ENCODE measurements at places on chromosomes 7 and 10.

- no peak for DNase-seq
Observed at GRCh38 chr10:18610517-18610916, 40.9 kb downstream of the NSUN6 start.

DNA sequence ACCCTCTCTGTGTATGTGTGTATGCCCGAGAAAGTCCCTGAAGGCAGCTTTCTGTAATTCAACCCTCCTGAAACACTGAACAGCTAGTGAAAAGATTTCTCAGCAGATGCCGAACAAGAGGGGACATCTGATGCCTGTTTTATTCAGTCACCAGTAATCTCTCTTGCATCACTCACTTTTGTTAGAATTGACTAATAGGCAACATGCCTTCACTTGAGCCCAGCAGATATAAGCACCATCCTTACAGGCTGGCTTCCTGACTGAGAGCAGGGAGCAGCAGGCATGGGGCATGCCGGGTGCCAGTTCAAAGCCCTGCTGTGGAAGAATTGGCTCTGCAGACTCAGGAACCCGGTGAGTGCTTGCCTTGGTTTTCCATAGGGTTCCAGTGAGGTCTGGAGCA lies at the start of gene ABCA13:
Gene ABCA13 (plus strand): TSS at position 257 of the 400 bp plus-strand sequence. CDS start 26 bp downstream, at position 283.
- no peak for DNase-seq

DNA sequence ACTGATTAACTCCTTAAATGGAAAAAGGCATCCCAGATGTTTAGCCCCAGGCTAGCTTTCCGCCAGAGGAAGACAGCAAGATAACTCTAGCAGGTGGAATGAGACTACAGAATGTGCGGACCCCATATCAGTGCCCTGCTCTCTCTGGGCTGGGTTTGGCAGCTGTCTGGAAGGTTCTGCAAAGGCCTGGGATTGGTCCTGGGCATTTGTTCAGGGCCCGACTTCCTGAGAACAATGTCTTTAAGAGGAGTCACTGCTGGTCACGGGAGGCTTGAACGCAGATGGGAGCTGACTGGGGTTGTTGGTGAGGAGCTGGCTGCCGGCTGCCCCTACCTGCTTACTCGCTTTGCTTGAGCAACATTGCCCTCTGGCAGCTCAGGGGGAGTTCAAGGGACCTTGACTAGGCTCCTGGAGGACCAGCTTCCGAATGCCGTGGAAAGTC lies 130.6 kb upstream of the BTBD16 start:
- DNase-seq, result no peak

- DNase-seq, result no peak
Observed at GRCh38 chr10:76717141-76717540, 920.5 kb downstream of the KCNMA1 start.

GRCh38 chr7:4959893-4960292 lies 906 bp upstream of the MMD2 start:
- DNase-seq, result no peak

DNA sequence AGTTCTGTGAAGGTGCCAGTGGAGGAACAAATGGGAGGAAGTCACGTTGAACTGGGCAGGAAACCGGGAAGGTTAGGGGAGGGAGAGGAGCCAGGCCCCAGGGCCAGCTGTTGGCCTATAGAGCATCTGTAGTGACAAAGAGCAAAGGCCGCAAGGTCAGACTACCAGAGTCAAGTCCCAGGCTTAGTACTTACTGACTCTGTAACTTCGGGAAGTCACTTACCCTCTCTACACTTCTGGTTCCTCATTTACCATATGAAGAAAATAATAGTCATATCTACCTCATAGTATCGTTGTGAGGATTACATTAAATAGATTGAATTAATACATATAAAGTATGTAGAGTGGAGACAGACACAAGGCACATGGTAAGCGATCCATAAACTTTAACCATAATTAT lies 101.8 kb upstream of the FZD1 start:
- no peak for DNase-seq
